ENCODE measurements at places on chromosomes 1 and 21.

DNA sequence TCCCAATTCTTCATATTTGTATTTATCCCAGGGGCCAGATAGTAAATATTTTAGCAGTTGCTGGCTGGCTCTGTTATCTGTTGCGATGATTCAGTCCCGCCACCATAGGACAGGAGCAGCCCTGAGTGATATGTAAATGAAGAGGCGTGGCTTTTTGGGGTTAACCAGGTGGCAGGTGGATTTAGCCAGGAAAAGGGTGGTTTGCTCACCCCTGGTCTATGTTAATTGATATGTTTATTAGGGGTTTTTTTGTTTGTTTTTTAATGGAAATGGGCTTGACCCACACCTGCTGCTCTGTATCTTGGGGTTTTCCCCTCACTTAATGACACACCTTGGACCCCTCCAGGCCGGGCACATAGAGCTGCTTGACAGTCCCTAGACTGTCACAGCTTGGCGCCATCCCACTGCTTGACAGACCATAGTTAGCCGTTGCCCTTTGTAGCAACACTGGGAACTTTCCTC lies 62.8 kb downstream of the PIK3CD start:
- DNase-seq: no peak

GRCh38 chr1:16903054-16903453 lies 7.3 kb downstream of the RNU1-2 start:
- DNase-seq: no peak

GRCh38 chr1:23354245-23354644 lies 10.2 kb upstream of the HNRNPR start:
- no peak for DNase-seq

GRCh38 chr1:44151808-44152207 lies 10.4 kb upstream of the KLF18 start:
- no peak for DNase-seq

DNA sequence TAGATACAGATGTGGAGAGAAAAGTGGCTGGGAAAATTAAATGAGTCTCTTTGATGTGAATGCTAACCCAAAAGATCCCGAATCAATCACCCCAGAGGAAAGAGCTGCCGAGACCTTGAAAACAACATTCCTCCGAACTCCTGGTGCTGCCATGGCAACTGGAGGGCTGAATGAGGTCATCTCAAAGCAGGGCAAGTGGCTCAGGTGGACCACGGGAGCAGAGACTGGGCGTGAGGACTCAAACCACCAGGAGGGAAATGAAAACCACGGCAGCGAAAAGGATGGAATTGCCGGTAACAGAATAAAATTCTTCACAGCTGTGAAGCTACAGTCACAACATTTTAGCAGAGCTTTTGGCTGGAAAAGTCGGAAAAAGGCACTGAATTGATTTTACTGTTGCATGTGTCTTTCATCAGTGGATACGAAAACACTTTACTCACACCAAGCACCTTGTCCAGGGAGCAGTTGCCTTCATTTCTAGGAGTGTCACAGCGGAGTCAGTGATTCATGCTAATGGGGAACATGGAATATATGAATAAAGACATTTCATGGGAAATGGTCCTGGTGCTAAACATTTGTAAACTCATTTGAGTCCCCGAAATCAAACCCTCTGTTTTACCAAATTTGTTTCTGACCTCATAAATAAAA lies 23.2 kb upstream of the BECN2 start:
- DNase-seq: no peak

- DNase-seq: no peak
Measured at GRCh38 chr1:48332115-48332514, 109.6 kb downstream of the SLC5A9 start.

- no peak for DNase-seq
Measured at GRCh38 chr1:241555526-241555925, 23.3 kb downstream of the KMO start.

GRCh38 chr1:80506216-80506615 lies 1294.5 kb upstream of the ADGRL2 start:
- DNase-seq: no peak

DNA sequence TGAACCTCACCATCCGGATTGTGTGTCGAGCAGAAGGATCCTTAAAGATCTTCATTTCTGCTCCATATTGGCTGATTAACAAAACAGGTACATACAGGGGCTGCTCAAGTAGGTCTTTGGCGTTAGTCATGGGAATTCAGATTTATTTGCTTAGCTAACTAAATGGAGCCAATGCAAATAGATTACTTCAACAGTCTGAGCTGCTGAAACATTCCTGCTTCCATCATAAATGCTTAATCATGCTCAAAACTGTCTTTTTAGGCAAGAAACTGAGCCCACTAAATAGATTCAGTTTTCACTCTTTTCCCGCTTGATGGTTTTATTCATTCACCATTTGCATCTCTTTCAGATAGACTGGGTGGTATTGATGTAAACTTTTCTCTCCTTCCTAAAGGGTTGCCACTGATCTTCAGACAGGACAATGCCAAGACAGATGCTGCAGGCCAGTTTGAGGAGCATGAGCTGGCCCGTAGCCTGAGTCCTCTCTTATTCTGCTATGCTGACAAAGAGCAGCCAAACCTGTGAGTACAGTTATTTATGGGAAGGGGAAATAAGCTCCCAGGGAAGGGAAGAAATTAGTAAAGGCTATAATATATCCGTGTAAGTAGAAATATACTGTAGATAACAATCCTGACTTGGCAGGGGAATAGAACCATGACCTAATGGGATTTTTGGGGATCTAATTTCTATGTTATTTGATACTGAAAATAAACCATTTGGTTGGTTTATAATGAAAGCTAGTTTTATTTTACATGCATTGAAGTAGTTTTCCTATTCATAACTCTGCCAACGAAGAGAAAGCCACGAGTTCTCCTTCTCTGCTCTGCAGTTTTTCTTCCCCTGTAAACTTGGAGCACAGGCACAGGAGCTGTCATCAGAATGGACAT lies 126.4 kb downstream of the VPS13D start:
- DNase-seq: no peak

DNA sequence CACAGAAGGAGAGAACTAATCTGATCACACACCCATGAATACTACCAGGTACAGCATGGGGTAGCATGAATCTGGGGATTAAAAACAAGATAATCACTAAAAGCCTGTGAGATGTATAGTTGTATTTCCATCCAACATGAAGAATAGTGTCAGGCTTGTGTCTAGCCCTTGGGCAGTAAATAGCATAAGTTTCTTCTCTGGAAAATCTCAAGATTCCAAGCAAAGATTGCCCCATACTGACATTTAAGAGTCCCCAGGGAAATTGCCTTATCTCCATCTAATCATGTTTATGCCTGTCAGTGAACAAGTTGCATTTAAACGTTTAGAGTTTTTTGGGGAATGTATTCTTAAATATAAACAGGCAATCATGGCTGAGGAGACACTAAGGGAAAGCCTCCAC lies 109.2 kb upstream of the SERTAD4 start:
- no peak for DNase-seq

DNA sequence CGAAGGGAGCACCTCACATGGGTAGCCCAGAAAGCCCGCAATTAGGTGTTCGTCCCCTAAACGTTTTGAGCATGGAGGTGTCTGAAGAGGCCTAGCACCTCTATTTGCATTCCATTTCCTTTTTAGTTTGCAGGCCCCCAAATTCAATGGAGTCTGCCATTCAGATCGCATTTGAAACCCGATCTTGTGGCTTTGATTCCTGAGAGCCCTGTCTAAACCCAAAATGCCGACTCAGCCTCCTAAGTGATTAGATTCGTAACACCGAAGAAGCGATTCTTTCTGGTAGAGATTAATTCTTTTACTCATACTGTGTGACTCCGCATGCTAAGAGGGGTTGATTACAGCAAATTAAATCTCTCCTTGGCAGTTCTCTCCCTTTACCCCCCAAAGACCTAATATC lies 415.2 kb upstream of the KAZN start:
- DNase-seq: no peak

- peak; percentile 69 for DNase-seq
Measured at GRCh38 chr1:1573843-1574720, 581 bp downstream of the SSU72 start.

DNA sequence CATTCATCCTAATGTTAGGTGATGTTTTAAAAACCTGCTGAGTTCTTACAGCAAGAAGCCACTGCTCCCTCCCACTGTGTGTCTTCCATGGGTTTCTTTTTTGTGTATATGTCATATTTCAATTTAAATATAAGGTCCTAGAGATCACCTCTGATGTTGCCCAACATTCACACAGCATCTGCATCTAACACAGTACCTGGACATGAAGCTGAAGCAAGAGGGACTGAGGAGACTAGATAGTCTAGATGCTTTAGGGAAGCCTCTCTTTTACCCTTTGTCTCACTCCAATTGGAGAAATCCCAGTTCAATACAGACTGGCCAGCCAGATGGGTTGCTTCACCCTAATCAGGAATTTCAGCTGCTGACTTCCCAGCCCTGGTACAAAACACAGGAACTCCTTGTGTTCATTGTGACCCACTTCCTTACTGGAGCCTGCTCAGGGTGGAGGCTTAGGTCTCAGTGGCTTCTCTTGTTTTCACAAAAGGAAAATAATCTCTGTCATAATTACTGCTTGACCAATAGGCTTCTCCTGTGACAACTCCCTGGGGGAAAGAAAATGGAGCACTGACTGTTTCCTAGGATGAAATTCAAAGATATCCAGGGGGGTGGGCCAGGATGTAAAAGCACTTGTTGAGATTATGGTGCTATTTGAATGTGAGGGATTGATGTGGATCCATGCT lies 17.3 kb downstream of the BTG2 start:
- DNase-seq: no peak

DNA sequence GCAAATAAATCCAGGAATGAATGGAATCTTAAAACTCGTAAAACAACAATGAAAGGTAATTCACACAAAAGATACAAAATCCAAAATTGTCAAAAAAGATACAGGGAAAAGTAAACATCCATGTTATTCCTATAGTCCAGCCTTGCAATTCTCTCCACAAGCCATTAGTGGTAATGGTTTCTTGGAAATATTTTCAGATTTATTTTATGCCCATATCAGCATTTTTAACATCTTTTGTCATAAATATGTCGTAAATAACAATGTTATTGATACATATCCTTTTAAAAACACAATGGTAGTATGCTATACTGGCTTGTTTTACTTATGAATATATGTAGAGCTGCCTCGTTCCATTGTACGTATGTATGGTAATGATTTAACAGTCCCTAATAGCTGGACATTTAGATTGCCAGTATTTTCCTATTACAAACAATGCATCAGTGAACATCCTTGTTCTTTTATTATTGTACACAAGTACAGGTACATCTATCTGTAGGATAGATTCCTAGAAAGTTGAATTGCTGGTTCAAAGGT lies 30.6 kb downstream of the DNTTIP2 start:
- DNase-seq: no peak

DNA sequence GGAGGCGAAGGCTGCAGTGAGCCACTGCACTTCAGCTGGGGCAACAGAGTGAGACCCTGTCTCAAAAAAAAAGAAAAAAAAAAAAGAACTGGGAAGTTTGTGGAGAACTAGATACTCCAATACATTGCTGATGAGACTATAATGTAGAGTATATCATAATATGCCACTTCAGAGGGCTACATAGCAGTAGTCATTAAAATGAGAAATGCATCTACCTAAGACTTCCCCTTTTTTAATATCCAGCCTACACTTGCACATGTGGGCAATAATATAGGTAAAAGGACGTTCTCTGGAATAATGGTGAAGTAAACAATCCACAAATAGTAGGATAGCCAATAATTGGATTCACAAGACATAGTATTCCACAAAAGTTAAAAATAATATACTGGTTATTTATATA lies 311.0 kb downstream of the HLX start:
- no peak for DNase-seq

GRCh38 chr1:230760360-230760827 lies 13.2 kb downstream of the CAPN9 start:
- no peak for DNase-seq

DNA sequence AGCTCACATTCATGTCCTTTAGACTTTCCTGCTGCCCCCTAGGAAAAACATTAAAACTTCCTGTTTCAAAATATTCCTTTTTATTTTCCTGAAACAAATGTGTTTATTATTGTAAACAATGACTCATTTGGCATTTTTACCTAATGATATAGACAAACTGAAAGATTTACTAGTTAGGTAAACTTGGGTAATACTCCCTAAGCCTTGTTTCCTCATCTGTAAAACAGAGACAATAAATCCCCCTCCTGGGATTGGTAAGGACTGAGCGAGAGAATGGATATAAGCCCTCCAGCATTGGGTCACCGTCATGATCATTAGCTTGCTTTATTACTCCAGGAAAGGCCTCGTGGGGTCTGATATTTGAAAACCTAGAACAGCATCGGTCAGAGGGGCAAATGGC lies 59.8 kb downstream of the LPAR3 start:
- DNase-seq: no peak

- DNase-seq: no peak
Measured at GRCh38 chr1:65955071-65955470, 162.4 kb downstream of the PDE4B start.

DNA sequence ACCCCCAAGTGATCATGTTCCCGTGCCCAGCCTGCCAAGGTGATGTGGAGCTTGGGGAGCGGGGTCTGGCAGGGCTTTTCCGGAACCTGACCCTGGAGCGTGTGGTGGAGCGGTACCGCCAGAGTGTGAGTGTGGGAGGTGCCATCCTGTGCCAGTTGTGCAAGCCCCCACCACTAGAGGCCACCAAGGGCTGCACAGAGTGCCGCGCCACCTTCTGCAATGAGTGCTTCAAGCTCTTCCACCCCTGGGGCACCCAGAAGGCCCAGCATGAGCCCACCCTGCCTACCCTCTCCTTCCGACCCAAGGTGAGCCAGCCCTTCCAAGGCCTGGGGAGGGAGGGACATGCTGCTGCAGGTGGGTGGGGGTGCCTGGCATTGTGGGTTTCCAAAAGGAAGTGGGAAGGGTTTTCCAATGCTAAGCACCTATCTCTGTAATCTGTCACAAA lies 2.3 kb downstream of the TRIM46 start:
- no peak for DNase-seq

GRCh38 chr1:202565890-202566602 lies 144.2 kb downstream of the SYT2 start:
- no peak for DNase-seq

DNA sequence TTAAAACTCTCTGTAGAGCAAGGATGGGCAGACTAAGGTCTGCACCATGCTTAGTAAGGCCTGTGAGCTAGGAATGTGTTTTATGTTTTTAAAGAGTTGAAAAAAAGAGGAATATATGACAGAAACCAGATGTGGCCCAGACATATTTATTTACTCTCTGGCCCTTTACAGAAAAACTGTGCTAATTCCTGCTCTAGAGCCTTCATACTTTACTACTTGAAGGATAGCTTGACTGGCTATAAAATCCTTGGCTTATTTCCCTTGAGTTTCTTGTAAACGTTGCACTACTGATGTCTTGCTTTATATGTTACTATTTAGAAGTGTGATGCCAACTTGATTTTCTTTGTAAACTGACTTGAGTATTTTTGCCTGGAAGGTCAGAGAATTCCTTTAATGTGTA lies 33.5 kb downstream of the CTBS start:
- no peak for DNase-seq

GRCh38 chr1:81125672-81126071 lies 675.1 kb upstream of the ADGRL2 start:
- DNase-seq: no peak
